ENCODE measurements at places on chromosomes 16 and 17. TPM values are rescaled to one million over a fixed set of nuclear protein-coding genes. Genes with fewer than 3 reads are reported as not detected.

- DNase-seq, result no peak
These were observed at the start of gene RAB11FIP4 for GRCh38 chr17:31391496-31391949. TSS of gene RAB11FIP4 (plus strand) at chr17:31391675. CDS start at chr17:31391853, 178 bp downstream.

DNA sequence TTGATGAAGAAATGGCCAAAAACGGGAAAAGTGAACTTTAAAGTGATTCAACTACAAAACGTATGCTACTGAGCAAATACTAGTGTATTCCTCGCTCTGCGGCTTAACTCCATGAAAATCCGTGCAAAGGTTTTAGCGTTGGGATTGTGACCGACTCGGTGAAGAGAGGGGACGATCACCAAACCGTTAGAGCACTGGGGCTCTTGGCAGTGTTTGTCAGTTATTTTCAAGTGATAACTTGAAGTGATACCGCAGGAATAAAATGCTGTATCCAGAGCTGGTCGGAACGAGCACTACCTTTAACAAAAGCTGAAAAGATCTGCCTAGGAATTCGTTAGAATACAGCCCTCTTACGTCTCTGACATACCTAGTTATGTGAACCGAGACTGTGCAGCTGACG, 773 bp upstream of the PPM1D start:
- DNase-seq, result no peak

DNA sequence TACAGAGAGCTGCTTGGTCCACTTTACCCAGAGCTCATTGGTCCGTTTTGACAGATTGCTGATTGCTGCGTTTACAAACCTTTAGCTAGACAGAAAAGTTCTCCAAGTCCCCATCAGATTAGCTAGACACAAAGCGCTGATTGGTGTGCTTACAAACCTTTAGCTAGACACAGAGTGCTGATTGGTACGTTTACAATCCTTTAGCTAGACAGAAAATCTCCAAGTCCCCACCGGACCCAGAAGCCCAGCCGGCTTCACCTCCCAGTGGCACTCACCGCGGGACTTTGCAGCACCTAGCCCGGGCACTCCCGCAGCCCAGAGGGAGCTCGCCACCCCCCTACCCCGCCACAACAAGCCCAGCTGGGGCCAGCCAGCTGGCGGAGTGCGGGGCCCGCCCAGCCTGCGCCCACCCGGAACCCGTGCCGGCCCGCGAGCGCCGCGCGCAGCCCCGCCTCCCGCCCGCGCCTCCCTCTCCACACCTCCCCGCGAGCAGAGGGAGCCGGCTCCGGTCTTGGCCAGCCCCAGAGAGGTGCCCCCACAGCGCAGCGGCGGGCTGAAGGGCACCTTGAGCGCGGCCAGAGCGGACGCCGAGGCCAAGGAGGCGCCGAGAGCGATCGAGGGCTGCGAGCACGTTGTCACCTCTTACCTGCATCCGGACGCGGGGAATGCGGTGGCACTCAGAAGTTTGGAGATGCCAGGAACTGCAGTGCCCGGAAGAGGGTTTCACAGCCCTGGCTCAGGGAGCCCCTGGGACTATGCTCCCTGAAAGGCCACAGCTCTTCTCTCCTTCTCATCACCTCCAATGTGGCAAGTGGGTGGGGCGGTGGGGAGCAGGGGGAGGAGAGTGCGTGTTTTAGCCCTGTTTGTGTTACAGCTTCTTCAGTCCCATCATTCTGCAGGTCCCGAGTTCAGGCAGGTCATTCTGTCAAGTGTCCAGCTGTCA, 1504.5 kb downstream of the CDH11 start:
- no peak for DNase-seq

GRCh38 chr17:21678393-21679081, 13.8 kb upstream of the KCNJ18 start:
- no peak for DNase-seq

- DNase-seq, result no peak
These were observed 100.6 kb upstream of the ZNF750 start for GRCh38 chr17:82940226-82941020.

DNA sequence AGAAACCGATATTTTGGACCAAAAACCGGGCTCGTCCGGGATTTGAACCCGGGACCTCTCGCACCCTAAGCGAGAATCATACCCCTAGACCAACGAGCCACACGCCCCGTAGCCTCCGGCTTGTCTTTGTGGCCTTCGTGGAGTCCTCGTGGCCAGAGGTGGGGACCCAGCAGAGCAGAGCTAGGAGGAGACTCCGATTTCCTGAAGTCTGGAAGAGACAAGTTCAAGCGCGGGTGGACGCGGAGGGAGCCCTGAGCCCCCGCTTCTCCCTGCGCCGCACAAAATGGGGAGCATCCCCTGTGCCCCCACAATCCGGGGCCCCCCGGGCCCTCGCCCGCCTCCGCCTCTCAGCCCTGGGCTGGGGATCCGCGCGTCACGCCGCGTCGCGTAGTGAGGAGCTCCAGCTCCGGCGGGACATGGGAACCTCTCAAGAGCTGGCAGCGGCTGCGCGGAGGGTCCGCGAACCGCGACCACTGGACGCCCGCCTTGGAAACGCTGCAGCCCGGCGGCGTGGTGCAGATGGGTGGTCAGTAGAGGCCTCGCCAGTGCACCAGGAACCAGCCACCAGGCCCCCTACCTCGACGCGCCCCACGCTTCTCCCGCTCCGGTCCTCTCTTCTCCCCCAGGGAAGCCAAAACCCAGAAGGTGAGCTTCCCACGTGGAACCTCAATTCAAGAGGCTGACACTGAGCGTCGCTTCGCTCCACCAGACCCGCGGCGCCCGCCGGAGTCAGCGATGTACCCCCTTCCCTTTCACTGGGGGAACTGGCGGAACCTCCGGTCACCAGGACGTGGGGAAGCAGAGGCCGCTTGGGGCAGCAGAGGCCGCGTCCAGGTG, 5.2 kb upstream of the OR1F1 start:
- DNase-seq, result no peak

DNA sequence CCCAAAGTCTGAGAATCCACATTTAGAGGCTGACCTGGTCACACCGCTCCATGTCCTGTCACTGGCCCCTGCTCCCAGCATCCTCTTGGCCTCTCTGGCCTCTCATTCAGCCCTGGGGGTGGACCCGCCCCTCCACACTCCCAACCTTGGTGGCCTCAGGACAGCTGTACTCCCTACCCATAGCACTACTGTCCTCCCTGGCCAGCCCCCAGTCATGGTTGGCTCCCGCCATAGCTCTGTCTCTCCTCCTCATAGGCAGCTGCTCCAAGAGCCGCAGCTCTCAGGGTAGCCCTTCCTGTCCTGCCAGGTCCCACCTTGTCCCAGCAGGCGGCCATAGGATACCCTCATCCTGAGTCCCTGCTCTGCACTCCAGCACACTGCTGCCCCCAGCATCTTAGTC, 38.0 kb upstream of the PHB1 start:
- DNase-seq, result no peak

- no peak for DNase-seq
These were observed 26.6 kb downstream of the AIPL1 start for GRCh38 chr17:6408276-6408675.

DNA sequence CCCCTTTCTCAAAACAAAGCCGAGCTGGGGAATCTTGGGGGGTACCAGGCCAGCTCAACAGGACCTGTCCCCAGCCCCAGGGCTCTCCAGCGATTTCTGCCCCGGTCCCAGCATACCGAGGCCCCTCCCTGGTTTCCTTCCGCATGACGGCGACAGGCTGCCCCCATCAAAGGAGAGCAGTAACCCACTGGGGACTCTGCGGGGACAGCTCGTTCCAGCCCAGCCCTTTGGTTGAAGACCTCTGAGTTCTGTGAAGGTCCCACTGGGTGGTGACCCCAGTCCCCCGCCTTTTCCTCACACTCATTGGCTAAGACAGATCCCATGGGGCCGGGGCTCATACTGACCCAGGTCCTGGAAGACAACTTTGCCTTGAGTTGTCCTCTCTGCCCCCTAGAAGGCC, 4.1 kb downstream of the SMTNL2 start:
- DNase-seq, result no peak

DNA sequence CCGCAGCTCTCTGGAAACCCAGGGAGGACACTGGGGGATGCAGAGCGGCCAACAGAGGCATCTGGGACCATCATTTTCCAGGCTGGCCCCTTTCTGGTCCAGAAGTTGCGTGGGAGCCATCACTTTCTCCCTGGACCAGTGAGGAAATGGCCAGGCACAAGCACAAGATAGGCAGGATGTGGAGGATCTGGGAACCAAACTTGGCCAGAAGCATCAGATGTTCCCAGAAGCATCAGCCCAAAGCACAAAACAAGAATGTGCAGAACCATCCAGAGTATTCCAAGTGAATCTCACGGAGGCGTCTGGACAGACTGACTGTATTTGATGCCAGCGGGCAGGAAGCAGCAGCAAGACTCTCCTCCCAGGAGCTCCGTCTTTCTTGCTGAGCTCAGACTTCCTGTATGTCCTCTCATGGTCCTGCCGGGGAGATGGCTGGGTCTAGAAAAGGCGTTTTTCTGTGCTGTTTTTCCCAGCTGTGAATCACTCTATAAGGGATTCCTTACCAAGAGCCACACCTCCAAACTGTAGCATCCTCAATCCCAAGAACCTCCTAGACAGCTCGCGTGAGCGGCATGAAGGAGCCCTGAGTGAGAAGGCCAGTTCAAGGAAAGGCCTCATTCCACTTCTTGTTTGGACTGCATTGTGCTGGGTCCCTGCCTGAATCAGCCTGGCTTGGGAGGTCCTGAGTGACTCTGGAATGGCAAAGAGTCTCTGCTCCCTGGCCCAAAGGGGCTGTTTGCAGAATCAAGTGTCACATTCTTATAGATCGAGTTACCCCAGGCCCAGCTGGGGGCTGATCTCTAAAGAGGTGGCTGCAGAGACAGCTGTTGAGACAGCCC, 49.5 kb upstream of the MTSS2 start:
- no peak for DNase-seq

DNA sequence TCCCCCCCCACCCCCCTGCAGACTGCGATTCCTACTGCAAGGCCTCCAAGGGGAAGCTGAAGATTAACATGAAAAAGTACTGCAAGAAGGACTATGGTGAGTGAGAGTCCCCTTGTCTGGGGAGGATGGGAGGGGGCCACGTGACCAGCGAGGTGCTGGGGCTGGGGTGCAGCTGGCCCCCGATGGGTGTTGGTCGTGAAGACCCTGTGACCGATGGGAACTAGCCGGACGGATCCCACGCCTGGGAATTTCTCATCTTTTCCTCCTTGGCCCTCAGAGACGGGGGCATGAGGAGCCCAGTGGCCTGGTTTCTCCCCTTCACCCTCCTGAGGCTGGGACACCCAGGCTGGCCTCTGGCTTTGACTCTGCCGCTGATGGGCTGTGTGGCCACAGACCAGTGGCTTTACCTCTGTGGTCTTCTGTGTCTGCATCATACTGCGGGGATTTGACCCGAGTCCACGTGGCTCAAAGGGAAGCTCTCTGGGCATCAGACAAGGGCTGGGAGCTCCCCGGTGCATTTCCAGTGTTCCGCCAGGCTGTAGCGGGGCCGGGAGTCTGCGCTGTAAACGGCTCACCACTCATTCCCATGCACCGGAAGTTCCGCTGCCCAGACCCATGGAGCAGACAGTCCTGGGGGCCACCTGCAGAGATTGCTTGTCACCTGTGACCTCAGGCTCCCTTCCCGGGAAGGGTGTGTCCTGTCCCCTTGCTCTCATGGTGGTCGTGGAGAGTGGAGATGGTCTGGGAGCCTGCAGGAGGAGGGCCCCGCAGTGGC, 200.0 kb downstream of the NTN1 start:
- no peak for DNase-seq

- DNase-seq, result no peak
These were observed 439.3 kb upstream of the CDH8 start for GRCh38 chr16:62475573-62475972.

DNA sequence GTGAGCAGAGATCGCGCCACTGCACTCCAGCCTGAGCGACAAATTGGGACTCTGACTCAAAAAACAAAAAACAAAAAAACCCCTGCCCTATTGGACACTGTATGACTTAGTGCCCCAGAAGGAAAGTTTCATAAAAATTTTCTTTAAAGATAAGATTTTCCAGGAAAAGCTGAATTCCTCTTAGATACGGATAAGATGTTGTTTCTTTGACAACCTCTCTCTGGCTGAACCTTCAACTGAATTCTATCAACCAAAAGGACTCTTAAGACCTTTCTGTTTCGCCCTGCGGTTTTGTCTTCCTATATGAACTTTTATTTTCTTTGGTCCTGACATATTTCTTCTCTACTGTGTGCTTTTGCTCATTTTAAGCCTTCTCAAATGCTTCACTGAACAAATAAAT, 35.8 kb downstream of the CPPED1 start:
- no peak for DNase-seq

DNA sequence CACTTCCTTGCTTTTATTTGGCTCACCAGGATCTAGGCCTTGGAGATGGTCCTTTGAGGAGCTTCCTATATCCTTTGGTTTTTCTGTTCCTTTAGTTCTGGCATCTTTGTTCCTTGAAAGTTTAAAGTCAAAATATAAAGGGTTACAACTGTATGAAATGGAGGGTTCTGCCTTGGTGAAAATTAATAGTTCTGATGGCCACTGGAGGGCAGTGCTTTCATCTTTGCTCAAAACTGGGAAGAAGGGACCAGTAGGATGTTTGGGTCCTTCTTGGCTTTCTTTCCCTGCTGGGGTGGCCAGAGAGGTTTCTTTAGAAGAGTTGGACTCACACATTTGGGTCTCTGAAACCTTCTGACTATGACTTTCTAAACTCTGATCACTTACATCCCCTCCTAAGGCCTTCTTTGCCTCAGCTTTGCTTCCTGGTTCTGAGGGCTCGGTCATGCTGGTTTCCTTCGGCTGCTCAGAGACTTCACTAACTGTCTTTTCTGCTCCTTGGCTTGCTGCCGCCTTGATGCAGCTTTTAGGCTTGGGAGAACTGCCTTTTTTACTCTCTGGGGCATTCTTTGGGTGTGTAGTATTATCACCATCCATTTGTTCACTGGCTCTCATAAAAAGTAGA, 10.9 kb upstream of the ITGA2B start:
- no peak for DNase-seq

GRCh38 chr17:78348055-78348770, 11.7 kb downstream of the SOCS3 start:
- no peak for DNase-seq

- no peak for DNase-seq
These were observed 123.7 kb downstream of the STX8 start for GRCh38 chr17:9451934-9452333.

- no peak for DNase-seq
These were observed 26.0 kb downstream of the ACSF3 start for GRCh38 chr16:89119661-89120141.

DNA sequence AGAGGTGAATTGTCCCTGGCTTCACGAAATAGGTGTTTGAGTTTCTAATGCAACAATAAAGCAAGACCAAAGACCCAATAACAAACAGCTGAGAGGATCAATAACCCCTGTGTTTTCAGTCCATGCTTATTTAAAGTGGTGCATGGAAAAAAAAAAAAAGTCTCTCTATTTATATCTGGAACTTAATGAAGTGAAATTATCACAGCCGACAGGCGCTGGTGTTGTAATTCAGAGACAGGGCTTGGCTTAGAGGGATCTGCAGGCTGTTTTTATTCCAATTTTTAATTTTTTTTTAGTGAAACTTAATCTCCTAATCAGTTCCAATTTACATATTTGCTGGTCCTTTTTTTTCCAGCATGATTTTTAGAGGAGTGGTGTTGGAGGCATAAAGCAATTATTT, 858.2 kb upstream of the SOX9 start:
- DNase-seq, result no peak

- no peak for DNase-seq
These were observed 7.3 kb downstream of the ST6GALNAC2 start for GRCh38 chr17:76578376-76578775.

The FBXO39 gene
- 0.29 TPM for total RNA-seq

The SOCS3 gene
- total RNA-seq, result 79.9 TPM

The TBC1D26 gene
- total RNA-seq, result not detected

The ZDHHC1 gene
- 18.3 TPM for total RNA-seq

The MPRIP gene
- 122 TPM for total RNA-seq

The PYCARD gene
- total RNA-seq, result 32.2 TPM

The KRTAP3-2 gene
- total RNA-seq, result not detected

The ITFG1 gene
- 69.4 TPM for total RNA-seq

The SLC6A2 gene
- total RNA-seq, result not detected

The CACNG5 gene
- total RNA-seq, result not detected

Data from glomerular endothelial cell (primary cell).